ENCODE measurements at places on chromosomes 12 and 14.

DNA sequence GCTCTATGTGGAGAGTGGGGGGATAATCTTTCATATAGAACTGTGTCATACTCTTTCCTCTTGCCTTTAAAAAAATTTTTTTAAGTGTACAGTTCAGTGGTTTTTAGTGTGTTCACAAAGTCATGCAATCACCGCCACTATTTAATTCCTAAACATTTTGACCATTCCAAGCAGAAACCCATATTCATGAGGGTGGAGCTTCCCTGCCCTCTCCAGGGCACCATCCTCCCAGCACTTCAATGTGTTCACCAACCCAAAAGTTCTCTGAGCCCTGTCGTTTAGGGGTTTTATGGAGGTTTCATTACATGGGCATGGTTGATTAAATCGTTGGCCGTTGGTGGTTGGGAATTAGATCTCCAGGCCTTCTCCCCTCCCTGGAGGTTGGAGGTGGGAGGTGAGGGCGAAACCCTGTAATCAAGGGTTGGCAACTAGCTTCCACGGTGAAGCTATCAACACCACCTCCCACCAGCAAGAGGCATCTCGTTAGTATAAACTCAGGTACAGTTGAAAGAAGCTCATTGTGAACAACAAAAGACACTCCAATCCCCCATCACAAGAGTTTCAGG lies 42.8 kb upstream of the WNK1 start:
- no peak for DNase-seq

DNA sequence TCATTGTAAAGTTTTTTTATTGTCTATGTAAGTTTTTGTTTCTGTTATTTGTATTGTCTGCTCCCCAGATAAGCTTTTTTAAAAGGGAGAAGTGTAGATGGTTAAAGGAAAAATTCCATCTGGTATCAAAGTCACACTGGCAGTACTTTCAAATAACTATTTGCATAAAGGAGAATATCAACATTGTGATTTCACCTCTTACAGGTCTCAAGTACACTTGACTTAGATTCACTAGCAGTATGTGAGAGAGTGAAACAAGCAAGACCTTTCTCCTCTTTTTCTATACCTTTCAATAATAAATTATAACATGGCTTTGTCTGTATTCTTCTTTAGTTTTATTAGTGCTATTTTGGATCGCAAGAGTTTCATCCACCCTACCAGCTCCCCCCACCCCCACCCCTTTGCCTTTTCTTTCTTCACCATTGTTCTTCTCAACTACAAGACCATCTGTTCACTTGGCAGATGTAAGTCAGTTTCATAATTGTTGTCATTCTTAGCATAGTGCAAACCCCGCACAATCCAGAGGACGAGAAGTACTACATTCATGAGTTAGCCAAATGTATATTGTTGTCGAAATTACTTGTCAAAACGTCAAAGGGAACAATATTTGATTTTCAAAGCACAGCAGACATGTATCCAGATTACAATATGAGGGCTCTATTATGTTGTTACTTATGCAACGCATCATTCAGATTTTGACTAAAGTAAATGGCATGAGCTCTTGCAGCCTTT lies 602.7 kb upstream of the FLRT2 start:
- no peak for DNase-seq

GRCh38 chr14:70707138-70708038 lies 65.7 kb downstream of the TTC9 start:
- no peak for DNase-seq

DNA sequence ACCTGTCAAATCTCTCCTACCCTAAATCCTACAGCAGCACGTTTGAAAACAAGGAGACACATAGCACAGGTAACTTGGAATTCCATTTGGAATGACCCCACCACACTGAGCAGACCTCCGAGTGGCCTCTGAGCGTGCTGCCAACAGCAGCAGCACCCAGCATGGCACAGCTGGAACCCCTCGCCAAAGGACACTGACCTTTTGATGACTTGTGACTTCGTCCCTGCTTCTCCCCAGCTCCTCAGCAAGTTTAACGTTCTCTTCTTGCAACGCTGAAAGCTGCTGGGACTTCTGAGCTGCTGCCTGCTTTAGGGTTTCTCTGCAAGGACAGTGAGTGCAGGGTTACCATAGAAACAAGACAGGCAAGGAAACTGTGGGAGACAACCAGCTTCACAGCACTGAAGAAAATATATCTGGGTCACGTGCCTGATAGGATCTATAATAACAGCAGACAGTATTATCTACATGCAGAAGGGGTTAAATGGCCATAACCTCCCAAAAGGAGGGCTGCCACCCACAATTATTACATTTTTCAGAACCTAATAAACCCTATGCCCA lies 43.3 kb upstream of the VPS33A start:
- DNase-seq, result no peak

DNA sequence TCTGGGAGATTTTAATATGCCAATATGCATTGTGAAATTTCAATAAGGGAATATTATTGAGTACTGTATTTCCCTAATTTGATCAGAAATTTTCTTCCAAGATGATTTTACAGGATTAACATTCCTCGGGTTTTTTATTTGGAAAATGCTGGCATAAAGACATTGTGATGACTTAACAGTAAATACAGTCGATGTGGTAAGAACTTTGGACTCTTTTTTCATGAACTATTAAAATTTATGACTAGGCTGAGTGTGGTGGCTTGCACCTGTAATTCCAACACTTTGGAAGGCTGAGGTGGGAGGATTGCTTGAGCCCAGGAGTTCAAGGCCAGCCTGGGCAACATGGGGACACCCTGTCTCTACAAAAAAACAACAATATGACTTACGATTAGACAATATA lies 197.1 kb upstream of the RASSF8 start:
- no peak for DNase-seq

DNA sequence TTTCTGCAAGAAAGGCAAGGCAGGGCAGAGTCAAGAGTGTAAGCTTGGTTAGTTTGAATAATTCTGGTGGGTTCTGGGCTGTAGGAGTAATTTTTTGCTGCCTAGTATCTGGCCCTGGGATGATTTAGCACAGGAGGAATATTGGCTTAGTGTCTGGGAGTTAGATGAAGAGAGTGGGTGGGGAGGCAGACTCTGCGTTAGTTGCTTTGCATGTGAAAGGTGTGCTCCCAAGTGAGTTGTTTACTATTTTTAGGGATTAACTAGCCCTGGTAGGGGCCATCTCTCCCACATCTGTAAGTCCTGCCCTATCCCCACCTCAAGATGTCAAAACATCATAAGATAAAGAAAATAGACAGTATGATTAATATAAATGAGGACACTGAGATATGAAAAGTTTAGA lies 249.7 kb downstream of the LRIG3 start:
- no peak for DNase-seq

- no peak for DNase-seq
Measured at GRCh38 chr14:52121441-52121840, 52.6 kb upstream of the NID2 start.

- DNase-seq, result no peak
Measured at GRCh38 chr12:100185361-100185894, 15.2 kb upstream of the ACTR6 start.

- peak; percentile 57 for DNase-seq
Measured at GRCh38 chr12:116703214-116703795, 34.6 kb downstream of the SPRING1 start.

- no peak for DNase-seq
Measured at GRCh38 chr12:88339966-88340365, 197.9 kb downstream of the TMTC3 start.

DNA sequence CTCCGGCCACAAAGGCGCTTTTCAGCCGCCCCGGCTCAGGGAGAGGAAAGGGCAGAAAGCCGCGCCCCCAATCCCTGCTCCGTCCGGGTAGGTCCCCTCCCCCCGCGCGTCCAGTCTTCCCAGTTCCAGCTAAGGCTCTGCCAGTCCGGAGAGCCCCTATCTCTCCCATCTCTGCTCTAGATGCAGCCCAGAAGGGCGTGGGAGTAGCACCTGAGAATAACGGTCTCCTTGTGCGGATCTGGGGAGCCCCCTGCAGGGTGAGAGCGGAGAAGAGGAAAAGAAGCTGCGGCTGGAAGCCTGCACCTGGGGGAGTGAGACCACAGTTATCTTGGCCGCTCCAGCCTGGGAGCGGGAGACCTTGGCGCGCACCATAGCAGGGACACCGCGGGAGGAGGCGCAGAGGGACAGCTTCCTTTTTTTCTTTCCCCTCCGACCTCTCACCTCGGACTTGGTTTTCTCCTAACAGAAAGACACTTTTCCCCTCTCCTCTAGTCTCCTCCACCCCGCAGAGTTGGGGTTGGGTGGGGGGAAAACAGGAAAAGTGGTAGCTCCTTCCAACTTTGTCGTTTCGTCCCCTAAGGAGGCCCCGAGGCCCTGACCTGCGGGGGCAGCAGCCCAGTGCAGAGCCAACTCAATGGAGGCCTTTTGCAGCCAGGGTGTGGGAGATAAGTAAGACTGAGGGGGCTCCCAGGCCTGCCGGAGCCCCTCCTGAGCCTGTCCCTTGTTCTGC lies 2.4 kb downstream of the DHH start:
- peak; percentile 75 for DNase-seq

GRCh38 chr12:57012600-57013465 lies 3.5 kb downstream of the TAC3 start:
- no peak for DNase-seq

- no peak for DNase-seq
Measured at GRCh38 chr14:56339855-56340701, 221.9 kb downstream of the PELI2 start.

GRCh38 chr14:77862154-77862786 lies 62.4 kb downstream of the ADCK1 start:
- DNase-seq, result peak; percentile 73

- no peak for DNase-seq
Measured at GRCh38 chr14:95025941-95026340, 131.4 kb downstream of the DICER1 start.

GRCh38 chr12:73665193-73665592 lies 872.4 kb upstream of the ATXN7L3B start:
- DNase-seq, result no peak

GRCh38 chr12:83220774-83221173 lies 534.1 kb downstream of the TMTC2 start:
- no peak for DNase-seq

GRCh38 chr14:55583942-55584468 lies 4.0 kb downstream of the KTN1 start:
- DNase-seq, result no peak

DNA sequence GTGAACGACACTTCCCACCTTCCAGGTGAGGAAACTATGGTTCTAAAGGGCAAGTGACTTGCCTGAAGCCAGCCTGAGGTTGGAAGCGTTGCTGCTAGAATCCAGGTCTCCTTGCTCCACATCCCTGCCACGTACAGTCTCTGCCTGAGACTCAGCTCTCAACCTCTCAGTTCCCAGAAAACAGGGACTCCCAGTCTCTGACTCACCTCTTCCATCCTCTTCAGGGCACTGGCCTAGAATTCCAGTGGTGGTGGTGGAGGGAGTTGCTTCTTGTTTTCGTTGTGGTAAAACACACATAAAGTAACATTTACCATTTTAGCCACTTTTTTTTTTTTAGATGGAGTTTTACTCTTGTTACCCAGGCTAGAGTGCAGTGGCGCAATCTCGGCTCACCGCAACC lies 7.3 kb downstream of the GPR68 start:
- no peak for DNase-seq

GRCh38 chr14:101604935-101605780 lies 43.9 kb downstream of the DIO3 start:
- DNase-seq, result no peak

DNA sequence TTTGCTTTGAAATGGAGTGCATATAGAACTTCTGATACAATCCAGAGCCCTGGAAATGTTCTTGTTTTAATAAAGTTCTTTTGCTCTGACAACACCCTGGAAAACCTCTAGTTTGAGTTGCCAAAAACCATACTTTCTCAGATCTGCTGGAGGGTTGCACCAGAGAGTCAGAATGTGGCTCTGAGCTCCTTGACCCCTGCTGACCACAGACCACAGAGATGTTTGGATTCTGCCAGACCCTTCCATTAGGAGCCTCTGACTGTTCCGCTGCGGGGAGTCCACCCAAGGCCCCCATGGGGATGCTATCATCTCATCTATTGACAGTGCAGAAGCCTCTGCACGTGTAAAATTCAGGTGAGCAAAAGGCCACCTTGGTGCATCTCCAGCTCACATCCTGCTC lies 332.6 kb downstream of the GLT1D1 start:
- DNase-seq, result no peak

DNA sequence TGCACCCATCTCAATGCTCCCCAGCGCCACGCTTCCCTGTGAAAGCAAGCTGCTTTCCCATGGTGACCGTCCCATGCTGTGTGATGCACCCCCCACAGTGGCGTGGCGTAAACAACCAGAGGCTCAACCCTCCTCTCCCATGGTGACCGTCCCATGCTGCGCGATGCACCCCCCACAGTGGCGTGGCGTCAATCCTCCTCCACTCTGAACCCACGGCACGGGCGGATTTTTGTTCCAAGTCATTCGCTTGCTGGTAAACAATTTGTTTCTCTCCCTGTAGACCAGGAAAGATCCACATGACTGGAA lies 8.9 kb downstream of the STX2 start:
- no peak for DNase-seq

- DNase-seq, result no peak
Measured at GRCh38 chr14:34355584-34356263, 106.3 kb downstream of the SPTSSA start.

- no peak for DNase-seq
Measured at GRCh38 chr12:38728894-38729293, 176.5 kb downstream of the CPNE8 start.

DNA sequence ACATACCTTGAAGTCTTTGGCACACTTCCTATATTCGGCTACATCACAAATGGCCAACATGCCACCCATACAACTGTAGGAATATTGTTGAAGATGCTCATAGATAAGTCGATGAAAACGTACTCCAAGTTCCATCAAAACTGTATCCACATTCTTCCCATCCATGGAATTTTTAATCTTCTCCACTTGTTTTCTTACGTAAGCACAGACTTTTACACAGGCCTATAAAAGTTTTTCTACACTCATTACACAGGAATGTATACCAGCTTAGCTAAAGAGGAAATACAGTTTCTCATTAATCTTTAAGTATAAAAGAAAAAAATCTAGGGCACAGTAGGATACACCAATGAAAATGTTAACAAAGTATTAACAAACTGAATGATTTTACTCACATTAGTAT lies 59.1 kb downstream of the EXOC5 start:
- no peak for DNase-seq
